Activated CD8-positive, alpha-beta T cell treated with anti-CD3 and anti-CD28 coated beads for 36 hours (primary cell): ENCODE measurements at places on chromosomes 7 and 10. TPM values are rescaled to one million over a fixed set of nuclear protein-coding genes. Genes with fewer than 3 reads are reported as not detected.

GRCh38 chr7:103718482-103719061 is 270.9 kb downstream of the RELN start:
- DNase-seq = no peak

DNA sequence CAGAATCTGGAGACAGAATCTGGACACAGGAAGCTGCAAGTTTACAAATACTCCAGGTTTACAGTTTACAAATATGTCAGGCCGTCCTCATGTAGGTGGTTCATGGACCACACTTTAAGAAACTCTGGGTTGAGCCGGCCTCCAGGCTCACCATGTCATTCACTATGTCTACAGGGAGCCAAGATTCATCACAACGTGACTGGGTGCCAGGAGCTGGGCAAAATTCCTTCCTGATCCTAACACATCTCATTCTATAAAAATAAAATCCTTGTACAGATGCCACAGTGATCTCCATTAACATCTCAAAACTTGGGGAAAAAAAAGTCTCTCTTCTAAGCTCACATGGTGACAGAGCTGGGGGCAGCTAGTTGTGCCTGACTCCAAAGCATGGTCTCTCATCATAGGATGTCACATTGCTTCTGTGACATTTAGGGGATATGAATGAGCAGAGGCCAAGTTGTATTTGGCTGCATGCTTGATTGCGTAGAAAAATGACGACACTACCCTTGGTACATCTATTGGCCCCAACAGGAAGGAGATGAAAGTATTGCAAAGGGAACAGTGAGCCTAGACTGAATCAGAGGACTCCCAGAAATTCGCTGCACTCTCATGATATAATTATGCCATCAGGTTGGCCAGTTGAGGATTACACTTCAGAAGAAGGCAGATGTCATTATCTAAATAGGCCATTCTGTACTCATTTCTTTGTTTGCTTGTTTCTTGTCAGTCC is 35.9 kb downstream of the MTURN start:
- DNase-seq = no peak

DNA sequence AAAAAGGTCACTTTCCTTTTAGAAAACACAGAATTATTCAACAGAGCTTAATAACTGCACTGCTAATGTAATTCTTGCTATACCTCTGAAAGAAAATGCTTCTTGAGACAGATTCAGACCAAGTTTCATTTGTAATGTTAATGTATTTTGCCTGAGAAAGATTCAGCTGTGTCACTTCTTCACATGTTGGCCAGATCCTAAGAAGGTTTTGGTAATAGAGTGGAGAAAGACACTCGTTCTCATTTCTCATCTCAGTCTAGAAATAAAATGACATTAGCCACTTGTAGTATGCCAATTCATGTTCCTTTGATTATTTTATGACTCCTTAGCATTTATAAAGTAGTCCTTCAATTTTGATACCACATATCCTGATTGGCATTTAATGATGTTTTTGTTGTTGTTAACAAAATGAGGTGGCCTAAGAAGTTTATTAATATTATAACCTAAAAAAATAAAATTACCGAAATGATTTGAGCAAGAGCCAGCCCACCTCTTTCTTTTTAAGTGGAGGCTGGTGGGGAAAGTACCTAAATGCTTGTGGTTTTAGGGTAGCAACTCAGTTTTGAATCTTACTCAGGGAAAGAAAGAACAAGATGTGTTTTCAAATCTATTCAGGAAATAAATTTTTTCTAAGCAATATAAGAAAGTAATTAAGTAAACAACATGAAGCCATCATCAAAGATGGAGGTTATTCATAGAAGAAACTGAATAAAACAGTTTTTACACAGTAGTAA is 16.4 kb upstream of the ELAPOR2 start:
- DNase-seq = peak; percentile 12

DNA sequence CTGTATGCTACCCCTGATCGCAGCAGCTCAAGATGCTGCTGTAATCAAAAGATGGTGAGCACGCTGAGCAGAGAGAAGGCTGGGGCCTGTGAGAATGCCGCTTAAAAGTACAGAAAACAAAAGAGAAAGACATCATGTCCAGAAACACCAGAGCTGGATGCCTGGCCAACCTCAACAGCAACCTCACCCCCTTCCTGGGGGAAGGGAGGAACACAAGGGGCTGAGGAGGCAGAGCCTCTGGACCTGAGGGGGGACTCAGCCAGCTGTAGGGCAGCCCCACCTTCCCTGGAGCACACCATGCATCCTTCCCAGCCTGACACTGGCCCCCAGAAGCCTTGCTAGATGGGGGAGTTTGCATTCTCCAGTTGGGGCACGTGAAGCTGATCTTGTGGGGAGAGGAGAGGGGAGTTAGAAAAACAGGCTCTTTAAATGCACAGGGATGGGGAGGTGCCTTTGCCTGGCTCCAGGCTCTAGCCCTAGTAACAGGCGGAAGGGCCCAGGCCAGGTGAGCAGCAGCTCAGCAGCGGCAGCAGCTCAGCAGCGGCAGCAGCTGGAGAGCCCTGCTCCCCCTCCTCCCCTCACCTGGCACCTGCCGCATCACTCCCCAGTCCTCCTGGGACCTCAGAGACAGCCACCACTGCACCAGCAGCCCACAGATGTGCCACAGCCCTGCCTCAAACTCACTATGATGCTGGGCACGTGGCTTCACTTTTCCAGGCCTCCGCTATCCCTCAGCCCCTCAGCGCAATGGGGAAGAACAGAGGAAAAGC is 156.3 kb downstream of the NEURL1 start:
- no peak for DNase-seq

DNA sequence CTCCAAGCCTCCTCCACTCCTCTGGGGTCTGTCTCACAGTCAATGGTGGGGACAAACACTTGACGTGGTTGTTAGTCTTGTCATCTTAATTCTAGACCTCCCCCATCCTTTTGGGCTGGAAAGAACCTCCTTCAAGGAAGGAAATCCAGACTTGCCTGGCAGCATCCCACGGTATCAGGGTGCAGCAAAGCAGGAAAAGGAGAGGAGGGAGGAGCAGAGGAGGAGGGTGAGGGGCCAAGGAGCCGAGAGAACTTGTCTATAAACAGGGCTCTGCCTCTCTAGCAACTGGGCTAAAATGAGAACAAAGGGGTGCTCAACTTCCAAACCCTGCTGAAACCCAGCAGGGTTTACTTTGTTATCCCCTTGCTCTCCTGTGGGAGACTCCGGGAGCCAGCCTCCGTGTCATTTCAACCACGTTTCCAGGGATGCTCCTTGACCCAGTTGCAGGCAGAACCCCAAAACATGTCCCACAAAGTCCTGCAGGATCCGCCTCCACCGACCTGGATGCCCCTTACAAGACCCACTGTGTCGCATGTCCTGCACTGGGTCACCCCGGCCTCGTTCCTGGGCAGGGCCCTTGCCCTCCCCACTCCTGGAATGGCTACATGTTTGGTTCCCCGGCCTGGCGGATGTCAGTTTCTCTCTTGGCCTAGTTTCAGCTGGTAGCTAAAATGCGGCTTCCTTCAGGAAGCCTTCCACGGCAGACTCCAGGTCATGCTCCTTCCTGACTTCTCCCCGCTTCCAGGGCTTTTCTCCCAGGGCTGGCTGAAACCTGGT is 69.7 kb upstream of the MGMT start:
- no peak for DNase-seq

- DNase-seq = no peak
Observed at GRCh38 chr7:108253275-108254044, 123.3 kb upstream of the LAMB4 start.

GRCh38 chr7:19775578-19775977 is 2.2 kb upstream of the TMEM196 start:
- no peak for DNase-seq

GRCh38 chr7:32115831-32116230 is 45.6 kb upstream of the PDE1C start:
- no peak for DNase-seq

- no peak for DNase-seq
Observed at GRCh38 chr7:27172823-27173510, 1.2 kb downstream of the HOXA10 start.

- no peak for DNase-seq
Observed at GRCh38 chr10:43680035-43680434, 31.4 kb upstream of the ZNF32 start.

- DNase-seq = no peak
Observed at GRCh38 chr10:118457824-118458428, 115.8 kb upstream of the FAM204A start.

GRCh38 chr7:122768827-122769226 is 66.1 kb upstream of the RNF148 start:
- DNase-seq = no peak

GRCh38 chr7:141200191-141201108 is 126.6 kb downstream of the TMEM178B start:
- no peak for DNase-seq

DNA sequence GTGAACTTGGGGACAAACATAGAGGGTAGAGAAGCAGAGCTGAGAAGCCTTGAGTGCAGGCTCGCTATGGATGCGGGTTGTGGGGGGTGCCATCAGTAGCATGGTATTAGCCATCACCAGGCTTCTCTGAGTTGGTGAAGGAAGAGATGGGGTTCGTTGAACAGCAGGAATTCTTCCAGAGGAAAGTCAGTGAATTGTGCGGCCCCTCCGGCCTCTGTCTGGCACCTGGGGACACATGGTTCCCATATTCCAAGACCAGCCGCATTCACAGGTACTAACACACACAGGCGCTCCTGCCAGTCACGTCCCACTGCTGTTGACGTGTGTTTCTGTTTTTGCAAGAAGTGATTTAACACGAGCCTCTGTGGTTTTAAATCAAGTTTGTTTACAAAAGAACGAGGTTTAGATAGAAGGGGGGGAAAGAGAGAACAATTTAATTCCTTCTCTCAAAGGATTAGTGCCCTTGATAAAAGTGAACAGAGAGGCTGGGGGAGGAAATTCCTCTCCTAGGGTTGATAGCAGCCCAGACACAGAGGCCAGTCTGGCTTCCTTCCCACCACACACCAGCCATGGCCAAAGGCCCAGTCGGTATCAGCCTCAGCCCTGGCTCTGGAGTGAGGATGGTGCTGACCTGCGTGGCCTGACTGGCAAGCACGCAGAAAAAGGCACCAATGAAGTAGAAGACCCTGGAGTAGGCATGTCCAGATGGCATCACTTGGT is 252.6 kb upstream of the IGFBP3 start:
- DNase-seq = no peak

DNA sequence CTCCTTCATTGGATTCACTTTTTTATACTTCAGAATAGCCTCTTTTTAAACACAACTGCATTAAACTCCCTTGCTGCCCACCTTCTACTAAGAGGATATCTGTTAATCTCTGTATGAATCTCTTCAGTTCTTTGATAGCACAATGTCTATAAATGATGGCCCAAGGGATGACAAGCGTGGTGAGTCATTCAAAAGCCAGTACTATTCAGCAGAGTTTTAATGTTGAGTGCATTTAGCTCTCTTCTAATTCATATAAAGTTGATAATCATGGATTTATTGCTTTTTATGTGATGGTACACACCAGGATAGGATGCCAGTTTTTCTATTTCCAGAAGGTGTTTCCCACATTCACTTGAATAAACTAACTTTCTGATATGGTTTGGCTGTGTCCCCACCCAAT is 57.4 kb upstream of the HECTD2 start:
- DNase-seq = no peak

GRCh38 chr7:128758553-128758952 is 17.0 kb downstream of the OPN1SW start:
- DNase-seq = no peak

DNA sequence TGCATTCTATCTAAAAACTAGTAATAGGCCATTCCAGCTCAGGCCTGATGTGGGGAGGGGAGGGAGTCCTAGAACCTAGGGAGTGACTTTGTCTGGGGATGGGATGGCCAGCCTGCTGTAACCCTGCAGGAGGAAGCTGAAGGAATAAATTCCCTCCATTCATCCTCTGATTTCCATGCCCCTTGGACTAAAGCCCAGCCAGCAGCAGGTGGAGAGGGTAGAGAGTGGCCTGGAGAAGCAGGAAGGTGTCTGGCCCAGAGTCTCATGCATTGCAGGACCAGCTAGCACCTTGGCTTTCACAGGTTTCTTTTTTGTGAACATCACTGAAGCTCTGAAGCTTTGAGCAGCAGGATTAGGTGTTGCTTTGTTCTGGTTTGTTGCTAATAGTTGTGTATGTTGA is 32.8 kb upstream of the CDH23 start:
- no peak for DNase-seq

- DNase-seq = no peak
Observed at GRCh38 chr10:111116762-111117445, 40.1 kb downstream of the ADRA2A start.

ZNF503 gene
- total RNA-seq = 0.25 TPM

SYNPO2L gene
- total RNA-seq = not detected

VWA2 gene
- total RNA-seq = not detected

COL17A1 gene
- not detected for total RNA-seq

TFR2 gene
- total RNA-seq = 11.3 TPM

EN2 gene
- not detected for total RNA-seq

SLC18A3 gene
- not detected for total RNA-seq

ADARB2 gene
- total RNA-seq = 1.6 TPM

BTRC gene
- total RNA-seq = 11.6 TPM
